ENCODE measurements at places on chromosomes 4 and X.
A peak's percentile ranks its signal among the peaks of the same experiment; 100 is the strongest.

DNA sequence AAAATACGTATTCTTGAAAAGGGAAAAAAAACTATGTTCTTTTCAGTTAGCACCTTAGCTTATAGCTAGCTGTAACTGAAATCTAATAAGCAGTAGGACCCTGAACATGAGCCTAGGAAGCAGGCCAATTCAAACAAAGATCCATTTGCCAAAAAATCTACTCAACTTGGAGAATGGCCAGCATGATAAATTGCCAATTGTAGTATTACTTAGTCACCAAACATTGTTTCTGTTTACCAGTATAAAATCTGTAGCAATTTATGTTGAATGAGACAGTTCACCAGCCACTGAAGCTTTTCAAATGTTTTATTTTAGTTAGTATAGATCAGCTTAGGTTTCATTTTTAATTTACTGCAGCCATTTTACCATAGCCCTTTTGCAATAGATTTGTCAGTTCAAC, 323.6 kb upstream of the DIPK2B start:
- no peak for DNase-seq

GRCh38 chrX:130079824-130080406, 30.4 kb downstream of the ELF4 start:
- DNase-seq, result peak; percentile 51

GRCh38 chr4:33226133-33226532, 2506.0 kb downstream of the PCDH7 start:
- no peak for DNase-seq

DNA sequence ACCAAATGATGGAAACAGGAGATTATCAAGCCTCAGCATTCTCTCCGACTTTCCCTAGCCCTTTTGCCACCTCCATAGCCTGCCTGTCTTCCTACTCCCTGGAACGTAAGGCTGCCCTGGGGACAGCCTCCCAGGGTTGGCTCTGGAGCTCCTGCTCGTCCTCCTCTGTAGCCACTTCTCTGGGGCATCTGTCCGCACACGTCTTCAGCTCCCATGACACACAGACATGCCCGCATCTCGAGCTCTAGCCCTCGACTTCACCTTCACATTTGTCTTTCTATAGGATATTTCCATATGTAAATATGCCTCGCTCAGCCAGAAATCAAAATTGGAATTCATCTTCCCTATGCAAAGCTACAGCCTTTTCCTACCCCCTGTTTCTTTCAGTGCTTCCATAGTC, 67.7 kb downstream of the TSC22D3 start:
- DNase-seq, result no peak

GRCh38 chr4:145098675-145099037, 545 bp downstream of the ABCE1 start:
- DNase-seq, result no peak

DNA sequence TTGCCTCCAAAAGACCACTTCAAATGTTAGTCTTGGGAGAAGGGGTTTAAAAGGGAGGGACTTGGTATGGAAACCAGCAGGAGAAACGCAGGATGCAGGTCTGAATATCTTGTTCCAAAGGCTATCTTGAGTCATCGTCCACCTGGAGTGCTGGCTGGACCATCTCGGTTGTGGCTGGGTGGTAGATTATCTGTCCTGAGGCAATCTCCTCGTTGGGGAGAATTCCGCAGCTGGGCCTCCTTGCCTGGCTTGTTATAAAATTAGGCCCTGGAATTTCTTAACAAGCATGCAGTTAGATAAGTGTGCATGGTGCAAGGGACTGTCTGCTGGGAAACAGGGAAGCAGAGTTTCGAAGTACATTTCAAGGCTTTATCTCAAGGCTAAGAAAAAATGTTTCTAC, 2045.7 kb upstream of the TENM3 start:
- DNase-seq, result no peak

- no peak for DNase-seq
Measured at GRCh38 chrX:66162331-66162822, 1.7 kb upstream of the HEPH start.

- no peak for DNase-seq
Measured at GRCh38 chr4:135672202-135672601, 1470.6 kb upstream of the PABPC4L start.

GRCh38 chr4:119087656-119088055, 48.0 kb upstream of the MYOZ2 start:
- DNase-seq, result no peak

- no peak for DNase-seq
Measured at GRCh38 chr4:163988865-163989264, 494.4 kb downstream of the TMA16 start.

DNA sequence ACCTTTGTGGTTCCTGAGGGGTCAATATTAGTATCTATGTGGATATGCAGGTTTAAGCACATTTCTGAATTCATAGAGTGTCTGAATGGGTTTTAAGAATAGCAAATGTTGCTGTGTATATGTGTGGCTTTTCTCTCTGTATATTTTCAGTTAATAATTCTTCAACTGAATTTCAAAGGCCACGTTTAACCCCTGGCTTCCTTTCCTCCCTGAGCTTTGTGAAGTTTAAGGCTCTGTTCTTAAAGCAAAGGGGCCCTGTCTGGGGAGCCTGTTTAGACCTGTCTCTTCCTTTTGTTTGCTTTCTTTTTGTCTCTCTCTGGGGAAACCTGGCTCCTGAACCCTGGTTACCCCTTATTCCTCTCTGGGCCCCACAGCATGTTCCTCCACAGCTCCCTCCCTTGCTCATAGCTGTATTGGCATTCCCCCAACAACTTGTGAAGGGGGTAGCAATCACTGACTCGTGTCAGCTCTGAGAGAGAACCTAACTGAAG, 139.1 kb downstream of the COL4A6 start:
- DNase-seq, result no peak

GRCh38 chrX:15143825-15144121, 126.1 kb downstream of the ASB9 start:
- DNase-seq, result no peak

DNA sequence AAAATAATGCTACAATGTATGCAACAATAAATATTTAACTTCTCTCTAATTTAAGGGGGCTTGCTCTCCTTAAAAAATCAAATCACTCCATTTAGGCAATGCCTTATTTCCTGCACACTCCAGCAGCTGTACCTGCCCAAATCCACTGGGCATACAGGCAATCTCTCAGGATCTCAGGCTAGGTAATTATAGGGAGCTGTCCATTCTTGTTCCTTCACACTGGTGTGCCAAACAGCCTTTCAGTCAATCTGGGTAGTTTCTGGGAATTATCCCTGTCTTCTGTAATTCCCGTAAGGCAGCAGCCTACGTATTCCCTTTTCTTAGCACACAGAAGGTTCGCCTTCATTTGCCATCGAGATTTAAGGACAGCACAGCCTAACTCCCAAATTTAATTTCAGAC, 922.6 kb upstream of the SLIT2 start:
- DNase-seq, result no peak

DNA sequence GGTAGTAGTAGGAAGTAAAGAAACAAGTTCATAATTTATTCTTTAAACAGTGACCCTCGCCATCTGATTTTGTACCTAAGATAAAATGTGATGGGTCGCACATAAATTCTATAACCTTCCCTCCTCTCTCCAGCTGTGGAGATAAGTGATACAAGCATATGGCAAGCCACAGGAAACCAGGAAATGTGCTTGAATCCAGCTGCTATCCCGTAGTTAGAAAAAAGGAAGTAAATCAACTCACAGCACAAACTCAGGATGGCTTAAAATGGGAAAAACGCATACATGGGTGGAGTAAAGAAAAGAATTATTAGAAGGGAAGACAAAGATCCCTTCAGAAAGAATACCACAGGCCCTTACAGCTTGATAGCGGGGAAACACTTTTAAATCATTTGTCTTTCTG, 78.2 kb downstream of the ZNF827 start:
- DNase-seq, result no peak

- DNase-seq, result no peak
Measured at GRCh38 chrX:129748305-129748704, 9.5 kb downstream of the XPNPEP2 start.

GRCh38 chrX:17656035-17656418, 81.3 kb upstream of the SCML1 start:
- DNase-seq, result no peak

DNA sequence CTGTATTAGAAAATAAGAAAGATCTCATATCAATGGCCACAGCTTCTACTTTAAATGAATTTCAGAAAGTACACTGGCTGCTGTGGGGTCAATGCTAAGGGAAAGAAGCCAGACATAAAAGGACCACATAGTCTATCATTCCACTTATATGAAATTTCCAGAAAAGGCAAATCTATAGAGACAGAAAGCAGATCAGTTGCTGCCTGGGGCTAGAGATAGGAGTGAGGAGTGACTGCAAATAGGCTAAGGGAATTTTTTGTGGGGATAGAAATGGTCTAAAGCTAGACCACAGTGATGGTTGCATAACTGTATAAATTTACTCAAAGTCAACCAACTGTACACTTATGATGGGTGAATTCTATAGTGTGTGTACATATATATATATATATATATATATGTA, 8.3 kb downstream of the GAB3 start:
- no peak for DNase-seq

- no peak for DNase-seq
Measured at GRCh38 chr4:188781655-188782054, 642.4 kb downstream of the TRIML1 start.

- peak; percentile 34 for DNase-seq
Measured at GRCh38 chr4:152103181-152103901, 342.5 kb upstream of the GATB start.

- DNase-seq, result no peak
Measured at GRCh38 chr4:119026662-119027444, 108.8 kb upstream of the MYOZ2 start.

- DNase-seq, result no peak
Measured at GRCh38 chr4:83536362-83537272, 709 bp downstream of the GPAT3 start.

- no peak for DNase-seq
Measured at GRCh38 chr4:164716901-164717300, 37.0 kb upstream of the SMIM31 start.

GRCh38 chr4:163540448-163540847, 46.0 kb downstream of the TMA16 start:
- DNase-seq, result no peak

- no peak for DNase-seq
Measured at GRCh38 chrX:79161655-79162054, 17.2 kb downstream of the GPR174 start.

- no peak for DNase-seq
Measured at GRCh38 chr4:59904331-59904730, 1295.8 kb upstream of the ADGRL3 start.

DNA sequence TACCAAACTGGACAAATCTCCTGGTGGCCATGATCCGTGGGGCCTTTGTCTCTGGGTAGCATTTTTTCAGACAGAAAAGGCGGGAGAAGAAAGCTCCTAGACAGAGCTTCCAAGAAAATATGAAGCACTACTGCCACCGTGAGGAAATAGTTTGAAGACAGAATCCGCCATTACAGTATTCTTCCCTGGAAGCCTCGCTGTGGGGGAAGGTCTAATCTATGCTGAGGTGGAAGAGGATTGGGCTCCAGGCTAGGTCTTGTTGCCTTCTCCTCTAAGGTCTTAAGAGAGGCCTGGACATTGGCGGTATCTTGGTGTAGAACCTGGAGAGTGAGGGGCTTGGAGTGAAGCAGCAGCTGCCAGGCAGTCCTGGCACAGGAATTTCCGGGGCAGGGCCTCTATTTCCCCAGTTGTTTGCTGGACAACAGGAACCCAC, 218.9 kb downstream of the OR13H1 start:
- no peak for DNase-seq

GRCh38 chrX:17174671-17175070, 200.3 kb upstream of the NHS start:
- DNase-seq, result no peak

DNA sequence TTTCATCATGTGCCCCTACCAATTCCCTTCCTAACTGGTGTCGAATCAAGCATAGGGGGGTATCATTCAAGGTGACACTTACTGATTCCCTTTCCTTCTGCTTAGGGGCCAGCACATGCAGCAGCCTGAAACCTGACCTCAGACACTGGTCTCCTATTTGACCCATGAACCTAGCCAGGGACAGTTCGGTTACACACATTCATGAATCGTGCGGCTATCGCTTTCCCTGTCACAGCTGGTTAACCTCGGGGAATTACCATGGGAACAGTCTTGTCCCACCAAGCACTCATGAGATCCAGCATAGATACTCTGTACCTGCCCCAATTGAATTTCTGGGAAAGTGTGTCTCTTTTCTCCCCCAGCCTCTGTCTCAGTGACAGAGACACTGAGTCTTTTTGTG, 140.4 kb downstream of the ZNF674 start:
- no peak for DNase-seq

GRCh38 chr4:30879855-30880598, 159.9 kb downstream of the PCDH7 start:
- no peak for DNase-seq

- no peak for DNase-seq
Measured at GRCh38 chr4:48254381-48255071, 15.1 kb downstream of the TEC start.

DNA sequence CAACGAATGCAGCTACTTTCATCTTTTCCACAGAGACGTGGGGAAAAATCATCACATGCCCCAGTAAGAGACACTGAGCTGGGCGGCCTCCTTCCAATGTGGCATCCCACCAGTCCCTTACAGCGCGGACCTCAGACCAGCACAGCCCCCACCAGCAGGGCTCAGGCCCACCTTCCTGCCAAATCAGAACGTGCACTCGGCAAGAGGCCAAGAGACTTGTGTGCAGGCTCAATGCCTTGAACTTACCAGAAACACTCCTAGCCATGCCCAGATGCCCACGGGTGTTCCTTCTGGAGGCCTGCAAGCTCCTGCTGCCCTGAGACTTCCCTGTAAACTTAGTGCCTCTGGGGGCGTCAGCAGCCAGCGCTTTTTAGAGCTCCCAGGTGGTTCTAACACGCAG, 31.2 kb downstream of the WDR1 start:
- DNase-seq, result no peak

GRCh38 chr4:8070736-8071718, 87.6 kb downstream of the ABLIM2 start:
- no peak for DNase-seq

DNA sequence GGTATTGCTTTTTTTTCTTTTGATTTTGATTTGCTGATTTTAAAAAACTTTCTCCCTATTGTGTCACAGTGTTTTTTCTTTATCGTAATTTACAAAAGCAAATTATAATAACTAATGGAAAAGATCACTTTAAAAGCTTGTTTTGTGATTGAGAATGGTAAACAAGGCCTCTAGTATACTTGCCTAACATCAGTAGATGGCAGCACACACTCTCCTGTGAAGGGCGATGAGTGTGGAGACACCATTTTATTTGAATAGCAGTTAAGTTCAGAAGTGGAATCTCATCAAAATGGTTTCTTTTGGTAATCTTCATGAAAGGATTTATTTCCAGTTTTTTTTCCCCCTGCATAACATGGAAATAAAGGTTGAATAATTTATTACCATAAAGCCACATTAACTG, 72.3 kb downstream of the PAK3 start:
- DNase-seq, result peak; percentile 41

DNA sequence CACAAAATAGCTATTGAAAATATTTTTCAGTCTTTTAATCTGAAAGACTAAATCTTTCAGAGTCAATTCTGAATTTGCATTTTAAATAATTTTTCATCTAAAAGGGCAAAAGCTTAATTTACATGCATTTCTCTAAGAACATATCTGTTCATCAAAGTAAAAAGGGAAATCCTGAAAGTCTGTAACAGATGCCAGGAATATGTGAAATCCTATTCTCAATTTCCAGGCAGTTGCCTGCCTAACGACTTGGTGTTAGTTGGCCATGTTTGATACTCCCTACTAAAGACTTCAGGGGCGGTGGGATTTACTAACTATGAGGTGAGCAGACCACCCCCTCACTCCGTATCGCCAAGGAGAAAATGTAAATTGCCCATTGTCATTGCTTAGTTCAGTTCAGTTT, 136.8 kb downstream of the KIT start:
- no peak for DNase-seq

GRCh38 chrX:10341309-10341708, 184.5 kb downstream of the CLCN4 start:
- DNase-seq, result no peak

Data from NCI-H510A treated with DMSO at 0.1 percent for 48 hours (cell line).